ENCODE measurements at places on chromosomes 16 and 17.
A peak's percentile ranks its signal among the peaks of the same experiment; 100 is the strongest.

- no peak for DNase-seq
Observed at GRCh38 chr16:67158637-67159600, 790 bp downstream of the TRADD start.

GRCh38 chr16:67236563-67237395 lies 9.8 kb downstream of the TMEM208 start:
- DNase-seq = peak; percentile 30

DNA sequence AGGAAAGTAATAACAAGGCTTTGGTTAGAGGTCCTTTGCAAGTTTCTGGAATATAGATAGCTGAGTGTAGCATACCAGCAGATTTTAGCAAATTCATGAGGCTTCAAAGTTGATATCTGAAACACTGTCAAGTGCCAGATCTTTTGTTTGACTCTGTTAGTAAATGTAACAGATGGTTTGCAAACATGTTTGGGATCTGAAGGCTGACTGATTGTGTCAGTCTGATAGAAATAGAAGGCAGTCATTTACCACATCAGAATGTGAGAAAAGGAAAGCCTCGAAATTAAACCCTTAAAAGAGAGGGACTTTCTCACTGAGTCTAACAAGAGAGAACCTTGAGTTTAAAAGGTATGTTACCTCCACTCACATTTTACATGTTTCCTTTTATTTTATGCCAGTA lies 371.5 kb downstream of the KIF2B start:
- DNase-seq = peak; percentile 2

DNA sequence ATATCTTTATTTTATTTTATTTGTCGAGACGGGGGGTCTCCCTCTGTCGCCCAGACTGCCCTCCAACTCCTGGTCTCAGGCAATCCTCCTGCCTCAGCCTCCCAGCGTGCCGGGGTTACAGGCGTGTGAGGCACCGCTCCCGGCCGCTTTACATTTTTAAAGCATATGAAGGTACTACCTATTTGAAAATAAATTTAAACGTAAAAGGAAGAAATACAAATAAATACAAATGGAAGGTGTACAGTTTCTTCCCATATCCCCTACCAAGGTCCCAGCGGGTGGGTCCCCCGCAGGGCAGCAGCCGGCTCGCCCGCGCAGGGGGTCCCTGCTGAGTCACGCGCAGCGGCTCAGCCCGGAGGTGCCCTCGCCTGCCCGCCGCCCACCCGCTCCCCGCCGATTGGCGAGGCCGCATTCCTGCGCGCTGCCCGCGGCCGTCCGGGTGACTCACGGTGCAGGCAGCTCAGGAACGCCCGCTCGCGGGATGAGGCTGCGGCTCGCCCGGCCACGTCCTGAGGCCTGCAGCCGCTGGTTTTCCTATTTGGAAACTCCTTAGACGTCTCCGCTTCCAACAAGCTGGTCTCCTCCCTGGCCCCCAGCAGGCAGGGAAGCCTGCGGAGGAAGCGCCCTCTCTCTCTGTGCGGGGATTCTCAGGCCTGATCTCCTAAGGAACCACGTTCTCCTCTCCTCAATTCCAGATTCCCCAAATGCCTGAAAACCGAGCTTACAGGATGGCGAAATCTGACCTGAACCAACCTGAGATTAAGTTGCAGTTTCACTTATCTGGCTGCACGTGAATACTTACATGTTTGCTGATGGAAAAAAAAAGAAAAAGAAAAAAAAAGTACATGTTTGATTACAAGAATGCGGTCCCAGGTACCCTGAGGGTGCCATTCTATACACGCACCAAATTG lies 54.8 kb upstream of the MAP3K14 start:
- peak; percentile 64 for DNase-seq

GRCh38 chr16:57985204-57986181 lies 14.6 kb upstream of the CNGB1 start:
- no peak for DNase-seq

DNA sequence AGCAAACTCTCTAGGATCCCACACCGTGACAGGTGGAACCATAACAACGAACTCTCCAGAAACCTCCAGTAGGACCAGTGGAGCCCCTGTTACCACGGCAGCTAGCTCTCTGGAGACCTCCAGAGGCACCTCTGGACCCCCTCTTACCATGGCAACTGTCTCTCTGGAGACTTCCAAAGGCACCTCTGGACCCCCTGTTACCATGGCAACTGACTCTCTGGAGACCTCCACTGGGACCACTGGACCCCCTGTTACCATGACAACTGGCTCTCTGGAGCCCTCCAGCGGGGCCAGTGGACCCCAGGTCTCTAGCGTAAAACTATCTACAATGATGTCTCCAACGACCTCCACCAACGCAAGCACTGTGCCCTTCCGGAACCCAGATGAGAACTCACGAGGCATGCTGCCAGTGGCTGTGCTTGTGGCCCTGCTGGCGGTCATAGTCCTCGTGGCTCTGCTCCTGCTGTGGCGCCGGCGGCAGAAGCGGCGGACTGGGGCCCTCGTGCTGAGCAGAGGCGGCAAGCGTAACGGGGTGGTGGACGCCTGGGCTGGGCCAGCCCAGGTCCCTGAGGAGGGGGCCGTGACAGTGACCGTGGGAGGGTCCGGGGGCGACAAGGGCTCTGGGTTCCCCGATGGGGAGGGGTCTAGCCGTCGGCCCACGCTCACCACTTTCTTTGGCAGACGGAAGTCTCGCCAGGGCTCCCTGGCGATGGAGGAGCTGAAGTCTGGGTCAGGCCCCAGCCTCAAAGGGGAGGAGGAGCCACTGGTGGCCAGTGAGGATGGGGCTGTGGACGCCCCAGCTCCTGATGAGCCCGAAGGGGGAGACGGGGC lies 1.3 kb downstream of the SPN start:
- no peak for DNase-seq

GRCh38 chr16:85003076-85003475 lies 8.3 kb downstream of the ZDHHC7 start:
- no peak for DNase-seq

DNA sequence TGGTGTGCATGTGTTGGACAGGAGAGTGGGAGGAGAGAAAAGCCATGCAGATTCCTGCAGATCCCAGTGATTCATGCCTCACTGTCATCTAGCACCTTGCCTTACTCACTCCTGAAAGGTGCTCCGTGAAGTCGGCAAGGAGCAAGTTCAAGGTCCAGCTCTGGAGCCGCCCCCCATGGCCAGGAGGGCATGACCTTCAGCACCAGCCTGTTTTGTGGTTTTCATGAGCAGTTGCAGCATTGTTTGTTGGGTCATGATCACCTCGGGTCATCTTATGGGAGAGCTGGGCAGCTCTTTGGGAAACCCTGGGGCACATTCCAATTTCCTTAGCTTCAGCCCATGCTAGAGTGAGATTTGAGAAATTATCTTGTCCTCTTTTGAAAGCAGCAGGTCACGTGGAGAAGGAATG lies 137.5 kb upstream of the IRX3 start:
- DNase-seq = no peak

- DNase-seq = peak; percentile 73
Observed at GRCh38 chr16:58037365-58038057, 12.0 kb downstream of the MMP15 start.

GRCh38 chr17:77622647-77623046 lies 335.9 kb upstream of the TNRC6C start:
- DNase-seq = no peak

DNA sequence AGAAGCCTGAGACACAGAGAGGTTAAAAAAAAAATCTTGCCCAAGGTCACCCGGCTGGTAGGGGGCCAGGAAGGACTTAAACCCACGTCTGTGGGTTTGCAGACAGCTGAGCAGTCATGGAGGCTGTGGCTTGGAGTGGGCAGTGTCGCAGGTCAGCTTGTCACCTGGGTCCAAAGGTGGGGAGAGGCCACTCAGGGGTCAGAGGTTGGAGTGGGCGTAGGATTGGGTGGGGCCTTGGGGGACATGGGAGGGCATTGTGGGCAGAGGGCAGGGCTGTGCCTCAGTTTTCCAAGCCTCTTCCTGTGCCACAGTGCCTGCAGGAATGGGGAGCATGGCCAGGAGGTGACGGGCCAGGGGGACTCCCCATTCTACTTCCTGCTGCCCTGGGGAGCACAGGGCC lies 2.0 kb upstream of the NDRG4 start:
- no peak for DNase-seq

DNA sequence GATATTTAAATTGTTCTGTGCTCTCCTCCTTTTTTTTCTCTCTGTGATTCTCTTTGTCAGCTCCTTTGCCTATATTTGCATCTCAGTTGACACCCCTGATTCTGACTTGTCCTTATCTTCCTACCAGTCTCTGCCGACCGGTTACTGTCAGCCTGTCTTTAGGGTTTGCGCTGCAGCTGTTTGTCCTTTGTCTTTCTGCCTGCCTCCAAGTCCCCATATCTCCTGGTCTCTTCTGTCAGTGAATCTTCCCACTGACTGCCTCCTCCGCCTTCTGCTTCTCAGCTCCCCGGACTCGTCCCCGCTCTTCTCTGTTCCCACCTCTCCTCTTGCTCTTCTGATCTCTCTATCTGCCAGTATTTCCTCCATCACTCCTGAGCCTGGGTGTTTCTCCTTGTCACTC lies 5.2 kb downstream of the TLCD2 start:
- no peak for DNase-seq

GRCh38 chr17:50916026-50916707 lies 50.0 kb upstream of the TOB1 start:
- DNase-seq = no peak

DNA sequence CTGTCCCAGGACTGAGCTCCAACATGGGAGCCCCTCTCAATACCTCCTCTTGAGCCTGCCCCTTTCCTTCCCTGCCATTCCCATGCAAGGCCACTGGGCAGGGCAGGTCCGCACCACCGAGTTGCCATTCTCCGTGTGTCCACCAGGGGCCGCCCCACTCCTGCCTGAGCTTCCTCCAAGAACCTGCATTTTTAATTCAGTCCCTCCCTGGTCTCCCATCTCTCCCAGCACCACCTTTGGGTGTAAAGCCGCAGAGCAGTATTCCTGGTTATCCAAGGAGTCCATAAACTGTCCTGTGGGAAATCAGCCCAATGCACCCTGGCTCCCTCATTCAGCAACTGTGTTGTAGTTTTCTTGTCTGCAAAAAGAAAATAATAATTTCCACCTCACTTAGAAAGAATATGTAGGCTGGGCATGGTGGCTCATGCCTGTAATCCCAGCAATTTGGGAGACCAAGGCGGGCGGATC lies 15.9 kb upstream of the ANKRD40CL start:
- peak; percentile 85 for DNase-seq

- DNase-seq = no peak
Observed at GRCh38 chr16:49670627-49671026, 185.3 kb downstream of the ZNF423 start.

GRCh38 chr16:20611975-20612481 lies 35.9 kb upstream of the ACSM2B start:
- DNase-seq = peak; percentile 89

DNA sequence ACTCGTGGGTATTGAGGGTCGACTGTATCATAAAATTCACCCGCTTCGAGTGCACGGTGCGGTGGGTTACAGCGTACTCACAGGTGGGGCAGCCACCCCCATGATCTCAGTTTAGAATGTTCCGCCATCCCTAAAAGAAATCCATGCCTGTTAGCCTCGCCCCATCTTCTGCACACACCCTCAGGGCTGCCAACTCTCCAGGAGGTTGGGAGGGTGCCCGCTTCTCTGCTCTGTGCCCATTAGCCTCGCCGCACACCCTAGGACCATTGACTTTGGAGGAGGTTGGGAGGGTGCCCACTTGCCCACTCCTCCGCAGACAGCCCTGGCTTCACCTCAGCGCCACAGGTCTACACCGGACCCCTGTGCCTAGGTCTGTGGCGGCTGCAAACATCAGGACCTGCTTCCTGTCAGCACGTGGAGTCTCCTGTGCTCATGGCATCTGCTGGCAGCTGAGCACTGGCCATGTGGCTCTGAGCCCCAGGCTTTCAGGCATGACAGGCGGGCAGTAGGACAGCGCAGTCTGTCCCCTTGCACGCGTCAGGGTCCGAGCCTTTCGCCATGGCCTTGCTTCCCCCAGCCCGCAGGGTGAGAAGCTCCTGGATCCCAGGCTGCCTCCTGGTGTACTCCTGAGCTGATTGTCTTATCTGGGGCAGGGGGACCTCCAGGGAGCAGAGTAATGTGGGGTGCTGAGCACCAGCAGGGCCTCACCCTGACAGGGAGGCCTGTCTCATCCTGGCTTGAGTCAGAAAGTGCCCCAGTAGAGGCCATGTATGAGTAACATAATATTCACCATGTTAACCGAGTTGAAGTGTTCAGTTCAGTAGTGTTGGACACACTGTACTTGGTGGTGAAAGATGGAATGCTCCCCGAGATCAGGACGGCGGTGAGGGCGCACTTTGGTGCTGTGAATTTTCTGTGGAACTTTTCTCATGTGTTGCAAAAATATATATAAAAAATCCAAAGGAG lies 21.9 kb downstream of the NME3 start:
- DNase-seq = peak; percentile 80

DNA sequence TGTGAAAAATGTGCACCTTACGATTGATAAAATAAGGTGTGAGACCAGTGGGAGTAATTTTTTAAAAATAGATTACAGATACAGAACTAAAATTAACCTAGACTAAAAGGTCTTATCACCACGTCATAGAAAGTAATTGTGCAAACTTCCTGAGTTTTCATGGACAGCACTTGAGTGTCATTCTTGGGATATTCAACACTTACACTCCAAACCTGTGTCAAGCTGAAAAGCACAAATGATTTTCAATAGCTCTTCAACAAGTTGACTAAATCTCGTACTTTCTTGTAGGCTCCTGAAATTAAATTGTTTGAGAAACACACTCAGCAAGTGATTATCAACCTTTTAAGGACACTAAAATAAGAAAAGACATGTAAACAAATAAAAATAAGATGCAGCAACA lies 20.5 kb downstream of the BRCA1 start:
- DNase-seq = no peak

- DNase-seq = no peak
Observed at GRCh38 chr16:12011565-12011964, 35.0 kb downstream of the SNX29 start.

Measured in G401 (cell line).